Adipose tissue (tissue), 3 donors: ENCODE measurements at places on chromosomes 12 and 14. TPM values are rescaled to one million over a fixed set of nuclear protein-coding genes. Genes with fewer than 3 reads are reported as not detected.

The TMTC2 gene
- polyA plus RNA-seq = 2.0 TPM

The IL31 gene
- polyA plus RNA-seq = not detected

The LTB4R2 gene
- polyA plus RNA-seq = 2.6 TPM

The AMN gene
- polyA plus RNA-seq = 12.3 TPM

The BICDL1 gene
- polyA plus RNA-seq = 2.4 TPM

The PLXNC1 gene
- 3.2 TPM for polyA plus RNA-seq

The RBP5 gene
- 5.0 TPM for polyA plus RNA-seq

The SSTR1 gene
- 1.0 TPM for polyA plus RNA-seq

The NELL2 gene
- 2.7 TPM for polyA plus RNA-seq
